ENCODE measurements at places on chromosomes 5 and 9. TPM values are rescaled to one million over a fixed set of nuclear protein-coding genes. Genes with fewer than 3 reads are reported as not detected.

Gene SH3GL2
- total RNA-seq = not detected

DNA sequence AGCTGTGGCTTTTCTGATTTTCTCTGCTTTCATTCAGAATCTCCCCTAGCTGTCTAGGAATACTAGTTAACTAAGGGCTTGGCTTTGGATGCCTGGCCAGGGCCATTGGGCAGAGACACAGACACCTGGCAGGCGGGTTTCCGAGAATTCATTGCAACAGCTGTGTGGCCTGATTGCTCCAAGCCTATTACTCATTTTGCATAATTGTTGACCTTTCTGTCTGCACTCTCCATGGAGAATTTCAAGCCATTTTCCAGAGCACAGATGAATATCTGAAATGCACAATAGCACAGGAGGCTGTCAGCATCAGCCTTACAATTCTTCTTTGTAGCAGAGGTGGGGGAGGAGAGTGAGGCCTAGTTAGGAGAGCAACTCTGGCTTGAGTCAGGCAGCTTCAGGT is 310.5 kb downstream of the DMAC1 start:
- peak; percentile 74 for DNase-seq
- H3K4me1 ChIP-seq = no peaks in the 10 kb centered on the region
- no peaks in the 10 kb centered on the region for H3K36me3 ChIP-seq
- no peak overlapping the region for H3K27ac ChIP-seq

DNA sequence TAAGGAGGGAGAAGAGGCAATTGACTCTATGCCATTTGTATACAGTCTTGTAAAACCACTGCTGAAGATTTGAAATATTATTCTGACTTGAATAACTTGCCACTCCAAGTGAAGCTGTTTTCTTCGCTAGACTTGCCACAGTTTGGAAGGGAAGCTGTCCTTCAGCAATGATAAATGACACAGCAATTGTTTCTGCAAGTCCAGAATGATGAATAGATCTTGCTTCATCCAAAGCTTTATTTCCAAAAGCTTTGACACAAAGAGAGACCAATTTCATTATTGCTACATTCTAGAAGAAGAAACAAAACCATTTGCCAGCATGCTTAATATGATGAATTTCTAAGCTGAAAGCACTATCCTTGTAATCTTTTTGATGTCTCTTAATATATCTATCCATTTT is 73.7 kb downstream of the ZNF366 start:
- H3K27ac ChIP-seq = no peak overlapping the region
- H3K36me3 ChIP-seq = no peaks in the 10 kb centered on the region
- DNase-seq = no peak
- H3K4me3 ChIP-seq = no peak overlapping the region
- H3K4me1 ChIP-seq = no peaks in the 10 kb centered on the region
- H3K27me3 ChIP-seq = no peaks in the 10 kb centered on the region

Gene C8G
- total RNA-seq = 743 TPM

- DNase-seq = no peak
- peaks cover 3% of the 10 kb centered on the region for H3K4me1 ChIP-seq
- H3K36me3 ChIP-seq = no peaks in the 10 kb centered on the region
- H3K27ac ChIP-seq = peak overlapping the region; percentile 42
- no peak overlapping the region for H3K4me3 ChIP-seq
These were observed 110.8 kb downstream of the SMARCA2 start for GRCh38 chr9:2125906-2126305.

- no peak overlapping the region for H3K4me3 ChIP-seq
- no peaks in the 10 kb centered on the region for H3K4me1 ChIP-seq
- no peak for DNase-seq
- no peaks in the 10 kb centered on the region for H3K27me3 ChIP-seq
- no peaks in the 10 kb centered on the region for H3K36me3 ChIP-seq
These were observed 703.5 kb upstream of the WWC1 start for GRCh38 chr5:167587772-167588437.

DNA sequence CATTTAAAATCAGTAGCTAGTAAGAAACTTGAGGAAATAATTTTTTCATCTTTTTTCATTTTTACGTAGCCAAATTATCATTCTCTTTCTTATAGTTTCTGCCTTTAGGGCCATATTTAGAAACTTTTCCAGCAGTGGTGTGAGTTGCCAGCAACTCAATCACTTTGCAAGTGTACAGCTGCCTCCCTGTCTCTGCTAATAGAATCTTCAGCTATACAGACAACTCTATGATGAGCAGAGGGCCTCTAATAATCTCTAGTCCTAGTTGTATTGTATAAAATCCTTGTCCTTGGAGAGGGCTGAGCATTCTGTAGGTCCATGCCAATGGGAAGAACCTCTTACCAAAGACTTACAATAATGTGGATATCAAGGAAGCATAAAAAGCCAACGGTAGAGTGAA is 11.5 kb upstream of the SHOC1 start:
- DNase-seq = no peak
- H3K27ac ChIP-seq = no peak overlapping the region
- H3K36me3 ChIP-seq = no peaks in the 10 kb centered on the region
- no peak overlapping the region for H3K4me3 ChIP-seq

Gene CD72
- 6.9 TPM for total RNA-seq

GRCh38 chr9:105958587-105958986 is 264.2 kb downstream of the TMEM38B start:
- no peak for DNase-seq
- no peaks in the 10 kb centered on the region for H3K4me1 ChIP-seq
- no peaks in the 10 kb centered on the region for H3K27me3 ChIP-seq
- H3K36me3 ChIP-seq = no peaks in the 10 kb centered on the region
- H3K4me3 ChIP-seq = no peak overlapping the region

- H3K36me3 ChIP-seq = no peaks in the 10 kb centered on the region
- no peak for DNase-seq
- H3K27ac ChIP-seq = no peak overlapping the region
- no peaks in the 10 kb centered on the region for H3K27me3 ChIP-seq
- H3K4me3 ChIP-seq = no peak overlapping the region
- no peaks in the 10 kb centered on the region for H3K4me1 ChIP-seq
These were observed 452.1 kb downstream of the EFNA5 start for GRCh38 chr5:107218457-107219193.

- no peaks in the 10 kb centered on the region for H3K36me3 ChIP-seq
- H3K27ac ChIP-seq = no peak overlapping the region
- no peak for DNase-seq
- no peaks in the 10 kb centered on the region for H3K4me1 ChIP-seq
- H3K4me3 ChIP-seq = no peak overlapping the region
- H3K27me3 ChIP-seq = no peaks in the 10 kb centered on the region
These were observed 365.7 kb downstream of the IRX2 start for GRCh38 chr5:2385818-2386217.

- H3K4me3 ChIP-seq = no peak overlapping the region
- no peaks in the 10 kb centered on the region for H3K36me3 ChIP-seq
- no peak overlapping the region for H3K27ac ChIP-seq
- no peak for DNase-seq
- H3K27me3 ChIP-seq = peaks cover 5% of the 10 kb centered on the region
These were observed 92.1 kb upstream of the COX7C start for GRCh38 chr5:86525622-86526021.

DNA sequence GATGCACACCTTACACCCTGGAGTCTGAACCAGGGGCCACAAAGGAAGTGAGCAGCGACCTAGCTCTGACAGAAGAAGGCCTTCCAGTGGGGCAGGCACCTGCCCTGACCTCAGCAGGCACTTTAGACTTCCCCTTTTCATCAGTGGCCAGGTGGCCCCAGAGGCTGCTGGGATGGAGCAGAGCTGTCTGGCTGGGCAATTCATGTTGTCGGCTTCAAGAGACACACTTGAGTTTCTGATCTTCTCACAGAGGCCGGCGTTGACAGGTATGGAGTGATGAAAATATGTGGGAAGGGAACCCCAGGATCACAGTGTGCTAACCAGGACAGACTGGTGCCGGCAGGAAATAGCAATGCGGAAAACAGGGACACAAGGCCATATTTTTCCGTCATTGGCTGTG is 375.5 kb downstream of the CTNND2 start:
- no peak overlapping the region for H3K27ac ChIP-seq
- no peaks in the 10 kb centered on the region for H3K36me3 ChIP-seq
- no peak for DNase-seq
- no peaks in the 10 kb centered on the region for H3K4me1 ChIP-seq
- no peaks in the 10 kb centered on the region for H3K27me3 ChIP-seq
- no peak overlapping the region for H3K4me3 ChIP-seq

GRCh38 chr5:60333005-60333571 is 366.9 kb downstream of the DEPDC1B start:
- H3K36me3 ChIP-seq = no peaks in the 10 kb centered on the region
- H3K4me1 ChIP-seq = no peaks in the 10 kb centered on the region
- no peaks in the 10 kb centered on the region for H3K27me3 ChIP-seq
- DNase-seq = no peak
- H3K27ac ChIP-seq = no peak overlapping the region

- no peak overlapping the region for H3K4me3 ChIP-seq
- H3K36me3 ChIP-seq = no peaks in the 10 kb centered on the region
- no peaks in the 10 kb centered on the region for H3K4me1 ChIP-seq
- no peak overlapping the region for H3K27ac ChIP-seq
- DNase-seq = no peak
- no peaks in the 10 kb centered on the region for H3K27me3 ChIP-seq
These were observed 257.7 kb downstream of the MCTP1 start for GRCh38 chr5:95027151-95027721.

GRCh38 chr9:108134486-108135128 is 645.0 kb upstream of the KLF4 start:
- DNase-seq = no peak
- no peak overlapping the region for H3K27ac ChIP-seq
- no peaks in the 10 kb centered on the region for H3K4me1 ChIP-seq
- no peaks in the 10 kb centered on the region for H3K36me3 ChIP-seq

Gene OR1J2
- not detected for total RNA-seq

GRCh38 chr5:109455598-109456096 is 45.9 kb upstream of the PJA2 start:
- DNase-seq = no peak
- no peaks in the 10 kb centered on the region for H3K36me3 ChIP-seq
- no peak overlapping the region for H3K27ac ChIP-seq
- no peak overlapping the region for H3K4me3 ChIP-seq
- H3K4me1 ChIP-seq = no peaks in the 10 kb centered on the region

GRCh38 chr5:43497311-43498104 is 13.8 kb upstream of the TMEM267 start:
- no peaks in the 10 kb centered on the region for H3K4me1 ChIP-seq
- H3K36me3 ChIP-seq = no peaks in the 10 kb centered on the region
- no peak overlapping the region for H3K4me3 ChIP-seq
- H3K27ac ChIP-seq = no peak overlapping the region
- DNase-seq = no peak

Gene KIAA0825
- 1.3 TPM for total RNA-seq

Gene IRX1
- total RNA-seq = not detected

- H3K27ac ChIP-seq = no peak overlapping the region
- no peaks in the 10 kb centered on the region for H3K4me1 ChIP-seq
- no peaks in the 10 kb centered on the region for H3K27me3 ChIP-seq
- peak; percentile 54 for DNase-seq
These were observed 519.6 kb downstream of the CTNND2 start for GRCh38 chr5:11384441-11385250.

Gene FOXD4L6
- not detected for total RNA-seq

GRCh38 chr5:1765141-1765879 is 34.3 kb downstream of the MRPL36 start:
- DNase-seq = peak; percentile 30
- H3K27ac ChIP-seq = no peak overlapping the region
- no peaks in the 10 kb centered on the region for H3K4me1 ChIP-seq
- no peak overlapping the region for H3K4me3 ChIP-seq
- no peaks in the 10 kb centered on the region for H3K36me3 ChIP-seq

DNA sequence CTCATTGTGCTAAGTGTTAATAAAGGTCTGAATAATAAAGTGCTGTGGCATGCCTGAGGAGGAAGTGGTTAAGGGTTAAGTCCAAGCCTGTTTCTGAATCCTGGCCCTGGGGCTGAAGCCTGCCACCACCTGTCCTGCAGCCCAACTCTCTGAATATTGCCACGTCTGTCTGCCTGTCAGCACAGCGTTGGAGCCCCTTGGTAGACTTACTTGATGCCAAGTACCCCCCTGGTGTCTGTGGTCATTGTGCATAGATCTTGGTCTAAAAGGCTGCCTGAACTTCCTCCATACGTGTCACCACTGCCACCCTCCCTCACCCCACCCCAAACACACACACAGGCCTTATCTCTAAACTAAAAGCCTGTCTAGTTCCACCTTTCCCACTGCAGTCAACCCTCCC is 35.4 kb upstream of the SLC2A8 start:
- H3K4me3 ChIP-seq = no peak overlapping the region
- H3K36me3 ChIP-seq = no peaks in the 10 kb centered on the region
- no peaks in the 10 kb centered on the region for H3K4me1 ChIP-seq

DNA sequence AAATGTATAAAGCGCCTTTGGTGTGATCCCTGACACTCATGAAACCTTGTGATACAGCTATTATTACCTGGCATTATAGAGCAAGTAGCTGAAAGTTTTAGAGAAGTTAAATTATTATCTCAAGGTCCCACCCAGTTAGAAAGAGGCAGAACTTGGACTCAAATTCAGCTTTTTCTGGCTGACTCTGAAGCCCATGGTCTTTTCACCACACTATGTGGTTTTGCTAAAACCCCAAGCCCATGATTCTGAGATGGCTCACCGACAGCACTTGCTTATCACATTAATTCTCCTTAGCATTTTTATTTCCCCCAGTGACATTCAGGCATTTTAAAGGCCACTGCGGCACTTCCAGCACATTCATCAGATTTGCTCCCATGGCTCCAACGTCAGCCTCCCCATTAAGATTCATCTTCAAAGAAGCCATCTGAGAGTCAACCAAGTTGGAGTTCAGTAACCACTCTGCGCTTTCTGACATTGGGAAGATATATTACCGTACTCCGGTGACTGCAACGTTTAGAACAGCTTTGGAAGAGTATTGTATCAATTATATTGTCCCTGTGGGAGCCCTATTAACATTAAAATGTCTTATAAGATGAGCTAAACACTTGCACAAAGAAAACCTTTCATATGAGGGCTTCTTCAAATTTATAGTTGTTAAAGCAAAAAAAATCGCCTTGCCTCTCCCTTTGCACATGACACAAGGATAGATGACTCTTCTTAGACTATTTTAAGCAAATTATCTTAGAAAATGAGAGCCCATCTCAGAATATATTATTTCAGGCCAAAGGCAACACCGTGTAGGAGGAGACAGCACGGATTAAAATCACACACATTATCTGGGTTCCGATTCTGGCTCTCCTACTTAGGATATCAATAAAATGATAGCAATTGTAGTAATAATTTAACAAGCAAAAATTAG is 638.1 kb downstream of the ACTL7B start:
- H3K27me3 ChIP-seq = no peaks in the 10 kb centered on the region
- no peak overlapping the region for H3K27ac ChIP-seq
- no peaks in the 10 kb centered on the region for H3K36me3 ChIP-seq
- H3K4me3 ChIP-seq = no peak overlapping the region
- no peak for DNase-seq

Gene DNAJB5
- 1.8 TPM for total RNA-seq
